CD8-positive, alpha-beta T cell (primary cell): ENCODE measurements at places on chromosomes 6 and 20.

GRCh38 chr6:133223452-133224029 lies 17.6 kb upstream of the EYA4 start:
- no peak for DNase-seq

- DNase-seq, result peak; percentile 40
Measured at GRCh38 chr6:106512968-106513574, 116.2 kb downstream of the RTN4IP1 start.

- DNase-seq, result no peak
Measured at GRCh38 chr6:82160255-82160990, 87.1 kb downstream of the IBTK start.

GRCh38 chr20:34583544-34583943 lies 25.0 kb downstream of the MAP1LC3A start:
- no peak for DNase-seq

DNA sequence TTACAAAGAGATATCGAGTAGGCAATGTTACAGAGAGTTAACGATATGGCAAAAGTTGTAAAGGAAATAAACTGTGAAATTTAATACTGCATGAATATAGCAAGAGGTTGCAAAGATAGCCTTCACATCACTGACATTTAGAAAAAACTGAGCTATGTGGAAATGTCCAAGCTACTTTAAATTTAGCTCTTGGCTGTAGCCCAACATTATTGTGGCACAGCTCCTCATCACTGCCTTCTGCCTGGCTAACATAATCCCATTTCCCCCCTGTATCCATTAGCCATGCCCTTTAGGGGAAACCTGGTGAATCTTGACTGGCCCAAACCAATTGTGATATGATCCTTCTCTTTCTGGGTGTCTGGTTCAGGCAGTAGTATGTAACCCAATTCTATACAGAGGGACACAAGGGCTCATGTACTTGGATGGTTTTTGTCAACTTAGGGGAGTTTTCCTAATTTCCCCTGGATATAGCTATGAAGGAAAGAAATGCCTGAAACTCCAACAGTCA lies 115.4 kb downstream of the PFDN4 start:
- no peak for DNase-seq

GRCh38 chr20:34715384-34715783 lies 11.2 kb downstream of the TP53INP2 start:
- no peak for DNase-seq

DNA sequence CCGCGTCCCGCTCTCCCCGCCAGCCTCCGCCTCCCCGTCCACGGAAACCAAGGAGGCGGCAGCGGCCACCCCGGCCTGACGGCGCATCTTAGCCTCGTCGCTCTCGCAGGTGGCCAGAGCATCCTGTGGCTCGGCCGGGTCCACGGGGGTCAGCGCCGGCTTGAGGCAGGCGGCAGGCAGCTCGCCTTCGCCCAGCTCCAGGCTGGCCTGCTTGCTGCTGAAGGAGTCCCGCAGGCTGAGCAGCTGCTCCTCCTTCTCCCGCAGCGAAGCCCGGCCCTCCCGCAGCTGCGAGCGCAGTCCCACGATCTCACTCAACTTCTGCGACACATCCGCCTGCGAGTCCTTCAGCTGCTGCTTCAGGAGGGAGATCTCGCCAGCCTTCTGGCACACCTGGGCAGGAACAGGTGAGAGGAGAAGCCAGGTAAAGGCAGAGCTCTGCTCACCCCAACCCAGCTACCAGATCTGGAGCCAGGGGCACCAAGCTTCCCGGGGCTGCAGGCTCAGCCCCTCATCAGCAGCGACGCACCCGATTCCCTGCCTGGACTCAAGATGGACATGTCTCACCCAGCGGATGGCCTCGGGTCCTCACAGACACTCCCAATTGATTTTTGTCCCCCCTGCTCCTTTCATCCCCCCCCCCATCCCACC lies 5.2 kb upstream of the FASTKD5 start:
- DNase-seq, result no peak

GRCh38 chr6:142946924-142947713 lies 2.1 kb upstream of the HIVEP2 start:
- DNase-seq, result peak; percentile 94
